ENCODE measurements at places on chromosomes 5 and 9. TPM values are rescaled to one million over a fixed set of nuclear protein-coding genes. Genes with fewer than 3 reads are reported as not detected.

GRCh38 chr5:160638161-160638742 lies 213.8 kb downstream of the ATP10B start:
- DNase-seq: no peak

BTNL9 gene
- 7.0 TPM for total RNA-seq

- DNase-seq: no peak
These were observed 29.2 kb upstream of the TIFAB start for GRCh38 chr5:135481387-135481786.

- no peak for DNase-seq
These were observed 6.0 kb downstream of the RPL12 start for GRCh38 chr9:127444921-127445850.

- peak; percentile 20 for DNase-seq
These were observed 98.4 kb upstream of the ZNF366 start for GRCh38 chr5:72605632-72606031.

- DNase-seq: peak; percentile 42
These were observed 18.7 kb downstream of the XRCC4 start for GRCh38 chr5:83095957-83096539.

- no peak for DNase-seq
These were observed 109.1 kb downstream of the DOCK2 start for GRCh38 chr5:169746147-169746694.

MEIKIN gene
- not detected for total RNA-seq

- peak; percentile 76 for DNase-seq
These were observed 64.2 kb downstream of the FGF18 start for GRCh38 chr5:171483551-171484135.

DNA sequence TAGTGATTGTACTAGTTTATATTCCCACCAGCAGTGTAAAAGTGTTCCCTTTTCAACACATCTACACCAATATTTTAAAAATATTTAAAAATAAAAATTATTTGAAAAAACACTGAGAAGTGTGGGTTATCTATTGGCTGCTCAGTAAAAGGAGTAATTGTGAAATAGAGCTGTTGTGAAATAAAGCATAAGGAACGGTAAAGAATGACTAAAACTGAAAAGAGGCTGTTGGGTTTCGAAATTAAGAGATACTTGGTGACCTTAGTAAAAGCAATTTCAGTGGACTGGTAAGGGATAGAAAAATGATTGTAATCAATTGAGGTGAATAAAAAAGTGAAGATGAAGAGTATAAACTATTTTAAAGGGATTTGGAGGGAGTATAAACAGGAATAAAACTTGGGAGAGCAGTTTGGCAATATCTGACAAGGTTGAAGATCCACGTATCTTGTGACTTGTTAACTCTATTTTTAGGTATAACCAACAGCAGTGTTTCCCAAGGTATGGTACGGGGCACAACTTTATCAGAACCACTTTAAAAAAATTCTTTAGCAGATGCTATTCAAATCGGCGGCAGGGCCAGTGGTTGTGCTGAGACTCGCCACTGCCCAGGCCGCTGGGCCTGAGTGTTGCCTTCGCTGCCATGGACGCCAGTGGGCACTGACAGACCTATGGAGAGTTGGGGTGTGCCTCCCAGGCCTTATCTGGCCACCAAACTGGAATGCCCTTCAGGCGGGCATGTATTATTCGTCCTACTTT lies 63.3 kb downstream of the TMEM38B start:
- DNase-seq: no peak

- DNase-seq: no peak
These were observed 149.7 kb upstream of the COL5A1 start for GRCh38 chr9:134491856-134492255.

- no peak for DNase-seq
These were observed 59.5 kb upstream of the NPR3 start for GRCh38 chr5:32651638-32652037.

GRCh38 chr9:37602817-37603216 lies 10.4 kb upstream of the TOMM5 start:
- DNase-seq: no peak

GRIN1 gene
- total RNA-seq: 5.1 TPM

GCNT1 gene
- 36.4 TPM for total RNA-seq

DNA sequence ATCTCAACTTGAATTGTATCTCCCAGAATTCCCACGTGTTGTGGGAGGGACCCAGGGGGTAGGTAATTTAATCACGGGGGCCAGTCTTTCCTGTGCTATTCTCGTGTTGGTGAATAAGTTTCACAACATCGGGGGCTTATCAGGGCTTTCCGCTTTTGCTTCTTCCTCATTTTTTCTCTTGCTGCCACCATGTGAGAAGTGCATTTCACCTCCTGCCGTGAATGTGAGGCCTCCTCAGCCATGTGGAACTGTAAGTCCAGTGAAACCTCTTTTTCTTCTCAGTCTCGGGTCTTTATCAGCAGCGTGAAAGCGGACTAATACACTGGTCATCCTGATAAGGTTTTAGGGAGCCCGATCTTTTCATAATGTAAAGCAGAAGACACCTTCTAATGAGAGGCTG lies 687.0 kb upstream of the FTMT start:
- no peak for DNase-seq

GRCh38 chr5:93034621-93035590 lies 546.1 kb downstream of the NR2F1-AS1 start:
- DNase-seq: peak; percentile 42

DNA sequence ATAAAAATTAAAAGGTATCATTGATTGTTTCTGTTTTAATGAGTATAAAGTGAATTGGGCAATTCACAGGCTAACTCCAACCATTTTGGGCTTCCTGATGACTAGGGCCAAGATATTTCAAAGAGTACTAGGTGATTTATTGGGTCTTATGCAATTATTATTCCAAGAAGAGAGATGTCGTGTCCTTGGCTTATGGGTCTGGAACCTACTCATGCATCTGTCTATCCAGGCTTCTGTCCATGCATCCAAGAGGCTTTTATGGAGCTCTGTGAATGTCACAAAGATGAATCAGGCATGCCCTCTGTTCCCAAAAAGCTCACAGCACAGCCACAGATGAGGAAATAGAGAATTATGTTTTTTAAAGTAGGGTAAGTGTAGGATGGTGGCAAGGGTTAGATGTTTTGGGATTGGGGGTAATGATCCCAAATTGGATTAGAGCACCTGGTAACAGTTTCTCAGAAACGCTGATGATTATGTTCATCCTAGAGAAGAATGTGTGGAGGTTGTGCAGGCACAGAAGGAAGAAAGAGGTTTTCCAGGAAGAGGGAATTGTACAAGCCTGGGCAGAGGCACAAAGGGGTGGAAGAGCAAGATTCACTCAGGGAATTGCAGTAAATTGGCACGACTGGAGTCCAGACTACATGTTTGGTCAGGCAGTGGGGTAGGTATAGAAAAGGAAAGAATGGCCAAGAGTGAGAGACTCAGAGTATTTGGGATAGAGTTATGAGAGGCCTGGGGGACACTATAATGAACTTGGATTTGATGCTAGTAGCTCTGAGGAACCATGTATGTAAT lies 83.0 kb upstream of the TNC start:
- no peak for DNase-seq

- no peak for DNase-seq
These were observed 18.6 kb upstream of the TJP2 start for GRCh38 chr9:69155341-69156030.

DNA sequence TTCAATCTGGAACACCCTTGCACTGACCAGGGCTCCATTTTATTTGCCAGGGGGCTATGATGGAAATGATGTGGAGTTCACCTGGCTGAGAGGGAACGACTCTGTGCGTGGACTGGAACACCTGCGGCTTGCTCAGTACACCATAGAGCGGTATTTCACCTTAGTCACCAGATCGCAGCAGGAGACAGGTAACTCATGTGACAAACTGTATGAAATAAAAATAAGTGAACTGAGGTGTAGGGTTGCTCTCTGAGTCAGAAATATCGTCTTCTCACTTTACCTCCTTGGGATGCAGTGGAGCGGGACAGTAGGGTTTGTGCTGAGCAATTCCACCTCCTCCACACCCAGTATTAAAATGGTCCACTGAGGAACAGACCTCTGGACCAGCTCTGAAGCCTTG lies 22.1 kb downstream of the GABRP start:
- DNase-seq: no peak

DNA sequence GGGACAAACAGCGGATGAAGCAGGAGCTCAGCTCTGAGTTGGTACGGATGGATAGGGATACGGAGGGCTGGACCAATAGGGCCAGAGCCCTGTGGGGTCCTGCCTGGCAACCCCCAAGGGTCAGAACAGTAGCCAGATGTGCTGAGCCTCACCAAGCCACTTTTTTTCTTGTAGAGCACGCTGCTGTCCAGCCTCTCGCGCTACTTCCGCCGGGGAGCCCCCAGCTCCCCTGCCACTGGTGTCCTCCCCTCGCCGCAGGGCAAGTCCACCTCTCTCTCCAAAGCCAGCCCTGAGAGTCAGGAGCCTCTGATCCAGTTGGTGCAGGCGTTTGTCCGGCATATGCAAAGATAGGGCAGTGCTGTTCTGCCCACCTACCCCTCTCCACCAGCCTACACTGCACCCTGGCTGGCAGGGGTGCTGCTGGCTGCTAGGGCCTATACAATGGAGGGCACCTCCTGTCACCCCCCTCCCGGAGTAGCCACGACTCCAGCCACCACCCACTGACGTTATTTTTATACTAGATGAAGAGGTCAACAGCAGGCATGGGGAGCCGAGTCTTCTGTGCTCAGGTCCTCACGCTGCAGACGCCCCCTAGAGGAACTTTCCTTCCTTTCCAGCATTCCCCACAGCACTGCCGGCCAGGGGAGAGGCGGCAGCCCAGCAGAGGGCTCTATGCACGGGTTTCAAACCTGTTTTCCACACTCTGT lies 21.6 kb downstream of the SH3GLB2 start:
- peak; percentile 79 for DNase-seq
